Stimulated activated CD8-positive, alpha-beta memory T cell treated with anti-CD3 and anti-CD28 coated beads, Interleukin-4, amount 100 ng/mL, for 48 hours (primary cell): ENCODE measurements at places on chromosomes 16 and 17.

DNA sequence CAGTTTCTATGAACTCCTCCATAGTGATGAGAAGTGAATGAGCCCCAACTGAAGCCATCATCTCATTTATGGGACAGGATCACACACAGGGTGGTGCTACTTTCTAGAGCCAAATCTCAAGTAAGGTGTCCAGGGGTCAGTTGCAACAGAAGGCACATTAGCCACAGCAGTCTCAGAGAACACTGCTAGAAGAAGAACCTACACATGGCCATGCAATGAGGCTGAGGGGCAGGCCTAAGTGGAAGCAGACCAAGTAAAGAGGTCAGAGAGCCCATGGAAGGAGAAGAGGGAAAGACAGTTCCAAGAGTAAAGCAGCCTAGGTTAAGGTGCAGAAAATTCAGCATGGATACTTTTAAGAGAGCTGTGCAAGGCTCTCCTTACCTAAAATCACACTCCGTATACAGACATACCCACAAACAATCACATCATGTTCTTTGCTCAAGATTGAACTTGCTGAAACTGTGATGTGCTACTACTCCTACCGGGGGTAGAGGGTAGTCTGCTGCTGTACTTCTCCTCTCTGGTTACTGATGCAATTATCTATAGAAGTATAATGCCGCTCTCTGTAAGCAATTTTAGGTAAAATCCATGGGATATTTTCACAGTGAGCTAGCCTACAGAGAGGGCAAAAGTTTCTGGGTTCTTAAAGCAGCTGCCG, 1.7 kb downstream of the ABCA8 start:
- DNase-seq: no peak

GRCh38 chr17:66767154-66767933, 67.6 kb upstream of the CACNG5 start:
- DNase-seq: no peak

GRCh38 chr16:23124315-23124714, 24.9 kb downstream of the USP31 start:
- no peak for DNase-seq

DNA sequence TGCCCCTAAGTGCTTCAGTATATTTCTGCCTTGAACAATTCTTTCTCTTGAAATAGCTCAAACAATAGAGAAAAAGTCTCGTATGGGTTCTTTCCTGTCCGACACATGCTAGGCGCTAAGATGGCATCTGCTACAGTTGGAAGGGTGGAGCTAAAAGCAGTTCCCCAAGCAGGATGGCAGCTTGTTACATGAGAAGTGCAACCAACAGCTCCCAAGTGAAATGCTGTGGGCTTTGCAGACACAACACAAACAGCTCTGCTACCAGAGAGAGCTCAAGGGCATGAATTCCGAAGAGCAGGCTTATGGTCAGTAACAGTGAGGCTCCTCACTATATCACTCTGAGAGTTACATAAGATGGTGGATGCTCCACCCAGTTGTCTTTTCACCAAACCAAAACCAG, 83.8 kb downstream of the VPS53 start:
- DNase-seq: no peak
